A673 (cell line): ENCODE measurements at places on chromosomes 3 and 15.

DNA sequence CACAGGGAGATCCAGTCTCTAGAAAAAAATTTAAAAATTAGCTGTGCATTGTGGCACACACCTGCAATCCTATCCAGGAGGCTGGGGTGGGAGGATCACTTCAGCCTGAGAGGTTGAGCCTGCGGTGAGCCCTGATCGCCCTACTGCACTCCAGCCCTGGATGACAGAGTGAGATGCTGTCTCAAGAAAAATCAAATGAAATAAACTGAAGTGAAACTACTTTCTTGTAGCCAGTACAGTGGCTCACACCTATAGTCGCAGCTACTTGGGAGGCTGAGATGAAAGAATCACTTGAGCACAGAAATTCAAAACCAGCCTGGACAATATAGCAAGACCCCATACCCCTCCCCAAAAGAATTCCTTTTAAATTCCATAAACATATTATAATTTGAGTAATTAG lies 35.4 kb downstream of the SMARCC1 start:
- DNase-seq: no peak

DNA sequence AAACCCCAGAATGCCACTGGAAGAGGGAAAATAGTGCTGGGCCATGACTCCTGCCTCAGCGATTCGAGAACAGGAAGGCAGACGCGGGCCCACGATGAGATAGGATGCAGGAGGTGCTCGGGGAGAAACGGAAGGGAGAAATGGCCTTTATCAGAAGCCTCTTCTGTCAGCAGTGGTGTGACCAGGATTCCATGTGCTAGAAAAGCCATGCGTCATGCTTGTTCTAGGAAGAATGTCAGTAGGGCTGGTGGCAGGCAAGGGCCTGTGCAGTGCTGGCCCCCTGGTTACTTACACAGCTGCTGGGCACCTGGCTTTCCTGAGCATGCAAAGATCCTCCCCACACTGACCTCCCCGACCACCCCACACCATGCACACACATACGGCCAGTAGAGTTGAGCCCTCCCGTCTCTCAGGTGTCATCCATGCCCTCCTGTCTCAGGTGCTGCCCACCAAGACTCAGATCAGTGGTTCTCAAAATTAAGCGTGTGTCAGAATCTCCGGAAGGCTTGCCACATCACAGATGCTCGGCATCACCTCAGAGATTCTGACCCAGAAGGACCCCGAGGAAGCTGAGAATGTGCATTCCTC lies 106.7 kb downstream of the ADAMTS17 start:
- no peak for DNase-seq

DNA sequence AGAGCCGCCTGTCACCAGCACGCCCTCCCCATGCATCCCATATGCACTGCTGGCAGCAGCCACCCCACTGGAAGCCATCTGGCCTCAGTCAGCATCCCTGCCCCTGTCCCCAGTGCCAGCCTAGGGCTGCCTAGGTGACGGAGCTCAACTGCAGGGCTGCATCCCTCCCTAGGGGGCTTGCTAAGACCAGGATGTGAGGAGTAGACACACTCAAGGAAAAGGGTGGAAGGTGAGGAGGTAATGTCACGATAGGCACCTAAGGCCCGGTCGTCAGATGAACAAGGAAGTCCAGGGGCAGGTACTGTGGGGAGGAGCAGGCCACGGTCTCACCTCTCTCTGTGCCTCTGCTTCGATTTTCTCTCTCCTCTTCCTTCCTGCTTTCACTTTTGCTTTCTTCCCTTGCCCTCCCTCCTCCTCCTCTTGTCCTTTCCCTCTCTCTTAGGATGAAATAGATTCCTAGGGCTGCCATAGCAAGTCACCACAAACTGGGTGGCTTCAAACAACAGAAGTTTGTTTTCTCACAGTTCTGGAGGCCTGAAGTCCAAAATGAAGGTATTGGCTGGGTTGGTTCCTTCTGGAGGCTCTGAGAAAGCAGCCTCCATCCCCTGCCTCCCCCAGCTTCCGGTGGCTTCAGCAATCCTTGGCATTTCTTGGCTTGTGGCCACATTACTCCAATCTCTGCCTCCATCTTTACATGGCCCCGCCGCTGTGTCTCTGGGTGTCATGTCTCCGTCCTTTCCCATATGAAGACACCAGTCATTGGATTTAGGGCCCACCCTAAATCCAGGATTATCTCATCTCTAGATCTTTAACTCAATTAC lies 298.3 kb downstream of the SHQ1 start:
- DNase-seq: no peak

GRCh38 chr3:142065344-142065743 lies 84.0 kb downstream of the TFDP2 start:
- DNase-seq: no peak

- DNase-seq: no peak
Measured at GRCh38 chr3:184756151-184757021, 44.5 kb upstream of the MAGEF1 start.

DNA sequence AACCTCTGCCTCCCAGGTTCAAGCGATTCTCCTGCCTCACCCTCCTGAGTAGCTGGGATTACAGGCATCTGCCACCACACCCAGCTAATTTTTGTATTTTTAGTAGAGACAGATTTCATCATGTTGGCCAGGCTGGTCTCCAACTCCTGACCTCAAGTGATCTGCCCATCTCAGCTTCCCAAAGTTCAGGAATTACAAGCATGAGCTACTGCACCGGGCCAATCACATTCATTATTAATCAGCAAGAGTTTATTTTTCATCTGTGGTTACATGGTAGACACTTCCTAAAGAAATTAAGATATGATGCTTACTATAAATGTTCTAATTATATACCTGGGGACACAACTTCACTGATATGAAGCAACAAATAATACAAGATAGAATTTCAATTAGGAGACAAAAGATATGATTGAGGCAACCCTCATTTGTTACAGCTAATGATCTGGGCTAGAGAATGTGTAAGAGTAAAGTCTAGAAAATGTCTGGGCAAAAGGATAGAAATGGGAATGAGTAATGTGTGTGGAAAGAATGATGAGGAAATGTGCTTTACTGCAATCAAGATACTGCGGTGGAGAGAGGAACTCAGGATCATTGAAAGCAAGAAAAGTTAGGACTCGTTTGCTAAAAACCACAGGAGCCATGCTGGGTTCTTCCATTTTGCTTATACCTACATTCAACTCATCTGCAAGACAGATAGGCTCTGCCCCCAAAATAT lies 366.8 kb downstream of the ZIC1 start:
- DNase-seq: no peak

DNA sequence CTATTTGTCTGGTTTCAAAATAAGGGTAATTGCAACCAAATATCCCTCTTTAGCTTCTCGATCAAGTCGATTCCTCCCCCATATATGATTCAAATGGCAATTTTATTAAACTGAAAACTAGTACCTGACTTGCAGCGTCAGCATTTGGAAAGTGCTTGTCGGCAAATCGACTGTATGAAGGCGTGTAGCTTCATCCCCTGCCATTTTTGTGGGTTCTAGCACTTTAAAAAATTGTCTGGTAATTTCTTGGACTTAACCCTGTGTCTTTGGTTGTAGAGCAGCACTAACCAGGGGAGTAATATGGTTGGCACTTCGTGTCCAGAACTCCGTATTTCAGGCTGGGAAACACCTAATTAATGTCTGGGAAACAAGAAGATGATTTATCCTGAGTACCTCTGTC lies 573 bp downstream of the MME start:
- no peak for DNase-seq

- no peak for DNase-seq
Measured at GRCh38 chr3:5232570-5232969, 45.1 kb downstream of the EDEM1 start.

DNA sequence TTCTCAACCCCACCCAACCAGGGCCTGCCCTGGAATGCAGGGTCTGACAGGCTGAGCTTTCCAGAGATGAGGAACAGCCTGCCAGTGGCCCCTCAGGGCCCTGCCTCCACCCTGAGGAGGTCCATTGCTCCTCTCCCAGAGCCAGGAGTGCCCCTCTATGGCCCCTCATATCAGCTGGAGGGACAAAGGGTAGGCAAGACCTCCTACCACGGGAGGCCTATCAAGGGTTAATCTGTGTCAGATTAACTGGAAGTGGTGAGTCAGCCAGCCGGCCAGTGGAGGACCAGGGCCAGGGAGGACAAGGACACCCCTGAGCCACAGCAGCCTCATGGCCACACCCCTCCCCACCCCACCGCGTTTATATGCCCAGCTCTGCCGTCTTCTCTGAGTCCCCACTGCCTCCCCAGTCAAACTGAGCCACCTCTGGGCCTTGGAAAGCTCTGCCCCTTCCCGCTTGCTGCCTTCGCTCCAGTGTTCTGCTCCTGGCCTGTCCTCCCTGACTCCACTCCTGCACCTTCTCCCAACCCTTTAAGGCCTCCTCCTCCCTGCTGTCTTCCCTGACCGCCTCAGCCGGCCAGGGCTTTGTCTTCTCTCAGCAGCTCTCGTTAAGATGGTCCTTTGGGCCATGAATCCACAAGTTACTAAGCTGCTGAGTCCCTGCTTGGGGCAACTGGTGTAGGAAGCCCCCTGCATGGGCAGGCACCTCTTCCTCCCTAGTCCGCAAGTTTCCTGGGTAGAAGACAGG lies 6.5 kb downstream of the CCDC33 start:
- DNase-seq: no peak

- no peak for DNase-seq
Measured at GRCh38 chr3:15579051-15579450, 22.3 kb downstream of the HACL1 start.

DNA sequence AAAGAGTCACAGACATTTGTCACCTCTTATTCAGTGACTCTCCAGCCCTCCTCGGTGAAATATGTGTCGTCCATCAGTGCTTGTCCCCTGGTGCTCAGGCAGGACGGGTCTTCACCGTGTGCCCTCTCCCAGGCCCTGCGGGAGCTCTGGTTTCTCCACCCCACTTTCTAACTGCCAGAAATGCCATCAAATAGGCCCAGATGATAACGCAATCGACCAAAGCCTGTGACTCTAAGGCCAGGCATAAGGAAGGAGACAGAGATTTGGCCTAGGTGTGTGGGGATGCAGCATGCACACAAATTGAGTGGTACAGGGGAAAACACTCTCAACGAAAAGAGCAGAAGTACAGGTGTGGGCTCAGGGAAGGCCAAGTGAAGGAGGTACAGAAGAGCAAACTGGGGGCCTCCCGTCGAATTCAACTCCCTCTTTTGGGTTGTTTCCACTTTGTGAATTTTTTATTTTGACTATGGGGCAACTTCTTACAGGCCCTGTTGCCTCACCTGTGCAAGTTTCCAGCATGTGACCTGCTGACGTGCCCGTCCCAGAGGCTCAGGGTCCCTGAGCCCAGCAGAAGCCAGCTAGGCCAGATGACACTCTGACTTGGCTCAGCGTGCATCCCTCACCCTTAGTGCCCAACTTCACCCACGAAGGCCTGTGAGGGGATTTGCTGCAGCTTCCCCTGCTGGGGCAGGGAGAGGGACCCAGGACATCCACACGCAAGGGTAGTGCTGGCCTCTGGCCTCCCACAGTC lies 4.7 kb downstream of the NUP210 start:
- no peak for DNase-seq

GRCh38 chr15:25106209-25106608 lies 151.4 kb downstream of the SNRPN start:
- DNase-seq: no peak

GRCh38 chr15:38975282-38975990 lies 410.8 kb upstream of the RASGRP1 start:
- DNase-seq: no peak

- no peak for DNase-seq
Measured at GRCh38 chr3:1091286-1091685, 1.5 kb upstream of the CNTN6 start.

DNA sequence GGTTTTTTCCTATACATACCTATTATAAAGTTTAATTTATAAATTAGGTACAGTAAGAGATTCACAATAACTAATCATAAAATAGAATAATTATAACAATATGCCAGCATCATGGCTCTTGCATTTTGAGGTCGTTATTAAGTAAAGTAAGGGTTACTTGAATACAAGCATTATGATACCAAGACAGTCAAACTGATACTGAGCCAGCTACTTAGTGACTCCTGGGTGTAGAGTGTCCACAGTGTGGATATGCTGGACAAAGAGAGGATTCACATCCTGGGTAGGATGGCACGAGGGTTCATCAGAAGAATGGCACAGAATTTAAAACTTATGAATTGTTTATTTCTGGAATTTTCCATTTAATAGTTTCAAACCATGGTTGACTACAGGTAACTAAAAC lies 157.2 kb upstream of the IL12A start:
- DNase-seq: no peak

GRCh38 chr3:127369356-127369935 lies 81.6 kb upstream of the PRR20G start:
- no peak for DNase-seq

DNA sequence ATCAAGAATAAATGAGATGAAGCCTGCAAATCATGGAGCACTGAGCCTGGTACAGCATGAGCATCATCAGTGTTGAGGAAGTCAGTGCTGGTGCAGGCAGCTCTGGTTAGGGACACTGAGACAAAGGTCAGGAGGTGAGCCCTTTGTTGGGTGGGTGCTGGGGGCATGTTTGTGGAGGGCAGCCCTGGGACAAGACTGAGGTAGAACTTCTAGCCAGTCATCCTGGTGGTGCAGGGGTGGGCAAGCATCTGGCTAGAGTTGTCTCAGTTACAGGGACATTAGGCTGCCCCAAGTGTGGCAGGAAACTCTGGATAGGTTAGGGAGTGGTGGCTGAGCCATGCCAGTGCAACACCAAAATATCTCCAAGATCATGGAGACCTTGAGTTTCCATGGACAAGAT lies 27.3 kb downstream of the WNT5A start:
- DNase-seq: no peak

- no peak for DNase-seq
Measured at GRCh38 chr15:82768414-82769054, 37.3 kb downstream of the FSD2 start.

DNA sequence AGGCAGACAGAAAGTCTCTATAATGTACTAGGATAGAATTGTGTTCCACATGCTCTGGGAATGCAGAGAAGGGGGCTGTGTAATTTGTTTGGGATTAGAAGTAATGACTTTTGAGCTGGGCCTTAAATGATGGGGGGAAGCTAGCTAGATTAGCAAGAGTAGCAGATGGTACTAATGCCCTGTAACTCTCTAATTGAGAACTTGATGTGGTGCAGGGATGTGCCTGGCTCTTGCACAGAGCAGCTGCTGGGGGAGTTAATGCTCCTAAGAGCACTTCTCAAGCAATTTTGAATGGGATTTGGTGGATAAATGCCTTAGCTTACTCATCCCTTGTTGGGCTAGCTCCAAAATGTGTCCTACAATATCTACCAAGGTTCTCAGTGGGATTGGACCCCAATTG lies 12.4 kb upstream of the SYN2 start:
- DNase-seq: no peak

GRCh38 chr3:147360646-147361453 lies 45.5 kb downstream of the ZIC4 start:
- peak; percentile 53 for DNase-seq

DNA sequence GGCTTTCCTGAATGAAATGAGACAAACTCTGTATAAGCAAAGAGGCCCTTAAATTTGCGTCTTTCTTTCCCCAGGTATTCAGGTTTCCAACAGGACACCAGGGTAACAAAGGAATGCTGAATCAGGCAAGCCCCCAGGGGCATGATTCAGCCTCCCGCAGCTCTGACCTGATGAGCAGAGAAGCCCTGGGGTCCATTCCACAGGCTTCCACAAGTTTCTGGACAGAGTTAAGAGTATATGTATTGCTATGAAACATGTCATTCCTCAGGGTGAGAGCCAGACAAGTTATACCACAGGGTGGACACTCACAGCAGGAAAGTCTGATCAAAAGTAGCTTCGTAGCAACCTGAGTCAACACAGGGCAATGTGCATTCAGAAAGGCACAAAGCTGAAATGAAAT lies 68.1 kb upstream of the CTNNB1 start:
- no peak for DNase-seq
